ENCODE measurements at places on chromosomes 4 and X. TPM values are rescaled to one million over a fixed set of nuclear protein-coding genes. Genes with fewer than 3 reads are reported as not detected.

- H3K27ac ChIP-seq: no peak overlapping the region
- DNase-seq: no peak
- no peak overlapping the region for H3K4me3 ChIP-seq
- no peaks in the 10 kb centered on the region for H3K36me3 ChIP-seq
- H3K27me3 ChIP-seq: no peaks in the 10 kb centered on the region
Observed at GRCh38 chr4:61838072-61838471, 637.9 kb downstream of the ADGRL3 start.

DNA sequence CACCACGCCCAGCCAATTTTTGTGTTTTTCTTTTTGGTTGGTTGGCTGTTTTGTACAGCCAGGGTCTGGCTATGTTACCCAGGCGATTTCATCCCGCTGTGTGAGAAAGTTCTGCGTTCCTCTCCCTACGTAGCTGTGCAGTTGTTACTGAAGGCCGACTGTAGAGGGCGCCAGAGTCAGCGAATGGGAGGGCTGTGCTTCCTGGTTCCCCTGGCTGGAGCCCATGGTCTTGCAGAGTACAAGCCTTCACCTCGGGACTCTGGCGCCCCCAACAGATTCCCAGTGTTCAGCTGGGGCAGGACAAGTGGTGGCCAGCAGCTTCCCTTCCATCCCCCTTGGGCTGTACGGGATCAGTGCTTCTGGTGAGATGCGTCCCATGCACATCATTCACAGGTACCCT lies 5.6 kb upstream of the CT45A1 start:
- H3K4me1 ChIP-seq: no peaks in the 10 kb centered on the region
- no peak overlapping the region for H3K27ac ChIP-seq
- H3K4me3 ChIP-seq: no peak overlapping the region
- H3K36me3 ChIP-seq: no peaks in the 10 kb centered on the region
- DNase-seq: peak; percentile 41

GRCh38 chr4:33296876-33297455 lies 2576.8 kb downstream of the PCDH7 start:
- no peaks in the 10 kb centered on the region for H3K27me3 ChIP-seq
- no peaks in the 10 kb centered on the region for H3K36me3 ChIP-seq
- no peak for DNase-seq
- no peak overlapping the region for H3K4me3 ChIP-seq
- H3K4me1 ChIP-seq: no peaks in the 10 kb centered on the region
- H3K27ac ChIP-seq: no peak overlapping the region

- no peaks in the 10 kb centered on the region for H3K36me3 ChIP-seq
- H3K27ac ChIP-seq: no peak overlapping the region
- H3K27me3 ChIP-seq: peaks cover 3% of the 10 kb centered on the region
- peaks cover 18% of the 10 kb centered on the region for H3K4me1 ChIP-seq
- no peak overlapping the region for H3K4me3 ChIP-seq
Observed at GRCh38 chrX:30892591-30892990, 3.5 kb upstream of the TAB3 start.

- H3K4me1 ChIP-seq: no peaks in the 10 kb centered on the region
- H3K4me3 ChIP-seq: no peak overlapping the region
- no peak for DNase-seq
- no peaks in the 10 kb centered on the region for H3K27me3 ChIP-seq
- no peak overlapping the region for H3K27ac ChIP-seq
Observed at GRCh38 chrX:10555846-10556245, 64.5 kb downstream of the MID1 start.

DNA sequence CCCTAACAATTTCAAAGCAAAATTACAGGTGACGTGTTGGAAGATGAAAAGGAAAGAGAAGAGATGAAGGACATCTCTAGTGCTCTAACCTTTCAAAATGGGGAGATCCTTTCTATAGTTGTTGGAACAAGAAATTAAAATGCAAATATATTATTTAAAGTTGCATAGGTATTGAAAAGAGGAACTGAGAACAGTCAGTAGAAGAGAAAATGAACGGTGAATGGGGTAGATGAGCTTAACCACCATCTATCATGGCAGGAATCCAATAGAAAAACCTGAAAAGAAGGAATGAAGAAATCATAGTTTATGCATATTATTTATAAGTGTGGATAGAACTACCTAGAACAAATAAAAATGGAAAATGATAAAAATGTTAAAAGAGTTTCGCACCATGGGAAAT lies 42.0 kb downstream of the ANXA5 start:
- no peaks in the 10 kb centered on the region for H3K4me1 ChIP-seq
- H3K27ac ChIP-seq: no peak overlapping the region
- no peak overlapping the region for H3K4me3 ChIP-seq
- no peak for DNase-seq
- peaks cover 5% of the 10 kb centered on the region for H3K27me3 ChIP-seq

DNA sequence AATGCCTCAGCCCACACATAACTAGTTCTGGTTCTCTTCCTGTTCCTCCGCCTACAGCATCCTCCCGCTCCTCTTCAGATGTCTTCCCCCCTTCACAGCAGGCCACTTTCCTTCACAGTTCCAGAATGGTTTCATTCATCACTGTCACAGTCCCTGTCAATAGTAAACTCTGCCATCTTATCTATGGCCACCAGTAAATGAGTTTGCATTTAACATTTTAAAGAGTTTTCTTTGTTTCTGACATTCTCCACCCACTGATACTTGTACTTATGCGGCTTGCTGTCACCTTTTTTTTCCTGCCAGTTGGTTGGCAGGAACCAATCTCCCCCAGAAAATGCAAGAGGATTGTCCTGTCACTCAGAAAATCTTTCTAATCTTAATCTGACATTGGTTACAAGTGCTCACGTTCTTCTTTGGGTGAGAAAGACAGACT lies 114.1 kb downstream of the GLUD2 start:
- DNase-seq: no peak
- H3K36me3 ChIP-seq: no peaks in the 10 kb centered on the region
- no peak overlapping the region for H3K4me3 ChIP-seq
- H3K27me3 ChIP-seq: peaks cover 2% of the 10 kb centered on the region
- peaks cover 3% of the 10 kb centered on the region for H3K4me1 ChIP-seq

GRCh38 chrX:12580548-12580947 lies 210.7 kb upstream of the PRPS2 start:
- no peaks in the 10 kb centered on the region for H3K27me3 ChIP-seq
- no peak for DNase-seq
- no peaks in the 10 kb centered on the region for H3K36me3 ChIP-seq
- H3K4me3 ChIP-seq: no peak overlapping the region
- no peak overlapping the region for H3K27ac ChIP-seq

GRCh38 chr4:138279286-138279685 lies 37.1 kb upstream of the SLC7A11 start:
- H3K27ac ChIP-seq: no peak overlapping the region
- H3K4me1 ChIP-seq: no peaks in the 10 kb centered on the region
- no peaks in the 10 kb centered on the region for H3K36me3 ChIP-seq
- H3K27me3 ChIP-seq: no peaks in the 10 kb centered on the region
- no peak for DNase-seq
- H3K4me3 ChIP-seq: no peak overlapping the region

GRCh38 chr4:6207602-6208001 lies 7.3 kb upstream of the JAKMIP1 start:
- no peaks in the 10 kb centered on the region for H3K4me1 ChIP-seq
- no peak overlapping the region for H3K27ac ChIP-seq
- H3K27me3 ChIP-seq: peaks cover 29% of the 10 kb centered on the region
- no peak overlapping the region for H3K4me3 ChIP-seq

DNA sequence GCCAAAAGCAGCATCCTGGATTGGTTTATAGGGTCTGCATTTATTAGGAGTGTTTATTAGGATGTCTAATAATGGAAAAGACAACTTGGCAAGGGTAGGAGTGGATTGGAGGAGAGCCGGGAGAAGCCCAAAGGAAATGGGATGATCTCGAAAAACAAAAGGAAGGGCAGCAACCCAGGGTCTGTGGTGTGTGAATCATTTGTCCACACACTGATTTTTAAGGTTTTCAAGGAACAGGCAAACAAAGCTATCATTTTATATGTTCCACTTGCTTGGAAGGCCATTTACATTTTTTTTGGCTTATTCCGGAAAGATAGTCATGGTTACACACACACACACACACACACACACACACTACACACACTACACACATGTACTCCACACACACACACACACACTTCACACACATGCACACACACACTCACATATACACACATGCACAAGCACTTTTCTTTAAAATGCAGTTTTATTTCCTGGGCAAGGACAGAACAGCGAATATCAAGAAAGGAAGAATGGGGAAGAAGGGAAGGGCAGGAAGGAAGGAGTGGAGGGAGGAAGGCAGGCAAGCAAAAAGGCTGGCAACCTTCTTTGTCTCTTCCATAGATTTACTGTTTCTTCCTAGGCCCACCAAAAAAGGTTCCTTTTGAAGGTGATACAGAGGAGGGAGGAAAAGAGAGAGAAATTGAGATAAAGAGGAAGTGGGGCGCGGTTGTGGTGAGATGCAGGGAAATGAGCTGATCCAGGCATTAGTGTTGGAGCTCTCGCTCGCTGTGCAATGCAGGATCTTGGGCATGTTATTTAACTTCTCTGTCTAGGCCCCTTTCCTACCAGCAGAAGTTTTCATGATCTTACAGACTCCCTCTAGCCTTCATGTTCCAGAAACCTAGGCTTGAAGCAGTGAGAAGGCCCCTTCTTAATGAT lies 88.6 kb upstream of the MAML3 start:
- H3K4me3 ChIP-seq: peak overlapping the region; percentile 27
- peaks cover 23% of the 10 kb centered on the region for H3K4me1 ChIP-seq
- H3K27me3 ChIP-seq: peaks cover 12% of the 10 kb centered on the region
- DNase-seq: peak; percentile 57

Gene SLC10A6
- not detected for total RNA-seq

Gene FGFBP2
- 9.0 TPM for total RNA-seq

Gene SLC7A11
- total RNA-seq: 5.2 TPM

Gene HPGD
- total RNA-seq: 15.0 TPM

Gene OSTC
- 71.2 TPM for total RNA-seq
